ENCODE measurements at places on chromosomes 12 and 14.

GRCh38 chr14:89128311-89129026 lies 288.6 kb downstream of the FOXN3 start:
- DNase-seq: no peak

GRCh38 chr12:102527171-102527720 lies 46.9 kb upstream of the IGF1 start:
- no peak for DNase-seq

DNA sequence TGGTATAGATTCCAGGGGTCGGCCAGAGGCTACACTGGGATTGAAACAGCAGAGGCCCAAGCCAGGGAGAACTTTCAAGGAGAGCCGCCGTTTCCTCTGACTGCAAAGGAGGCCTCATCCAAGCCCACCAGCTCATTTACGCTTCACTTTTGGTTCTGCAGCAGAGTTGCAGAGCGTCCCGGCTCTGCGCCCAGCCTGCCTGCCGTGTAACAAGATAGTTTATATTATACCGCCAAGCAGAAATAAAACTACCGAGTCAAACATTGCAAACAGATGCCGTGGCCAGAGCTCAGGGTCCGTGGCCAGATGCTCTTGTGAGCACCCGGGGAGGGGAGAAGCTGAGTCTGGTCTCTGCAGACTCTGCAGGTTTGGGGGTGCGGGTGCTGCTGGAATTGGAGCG lies 60.7 kb upstream of the TBX3 start:
- no peak for DNase-seq

- DNase-seq: no peak
These were observed 1182.2 kb downstream of the FLRT2 start for GRCh38 chr14:86712176-86712575.

DNA sequence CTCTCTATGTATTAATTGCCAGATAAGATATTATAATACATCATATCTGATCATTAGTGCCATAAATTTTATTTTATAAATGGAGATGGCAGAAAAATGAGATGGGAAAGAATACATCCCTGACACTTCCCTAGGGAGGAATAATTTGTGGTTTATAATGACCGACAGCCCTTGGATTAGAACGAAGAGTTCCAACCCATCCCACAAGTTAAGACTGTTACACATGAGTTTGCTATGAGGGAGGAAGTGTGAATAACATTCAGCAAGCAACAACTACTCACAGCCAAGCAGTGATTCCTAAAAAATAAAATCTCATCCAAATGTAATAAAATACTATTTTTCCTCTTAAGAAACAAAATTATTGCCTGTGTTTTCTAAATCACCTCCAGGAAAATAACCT lies 299.0 kb downstream of the CCDC91 start:
- DNase-seq: no peak

- no peak for DNase-seq
These were observed 1.6 kb upstream of the PRPH start for GRCh38 chr12:49293056-49293956.

- no peak for DNase-seq
These were observed at the start of gene ELK3 for GRCh38 chr12:96193725-96194575. TSS of gene ELK3 (plus strand) at chr12:96194375.

- DNase-seq: no peak
These were observed 1.9 kb upstream of the TIMELESS start for GRCh38 chr12:56451147-56451546.

GRCh38 chr14:43168371-43168925 lies 1338.6 kb downstream of the FSCB start:
- DNase-seq: no peak

- DNase-seq: no peak
These were observed 642 bp upstream of the PHC1 start for GRCh38 chr12:8913702-8914032.

DNA sequence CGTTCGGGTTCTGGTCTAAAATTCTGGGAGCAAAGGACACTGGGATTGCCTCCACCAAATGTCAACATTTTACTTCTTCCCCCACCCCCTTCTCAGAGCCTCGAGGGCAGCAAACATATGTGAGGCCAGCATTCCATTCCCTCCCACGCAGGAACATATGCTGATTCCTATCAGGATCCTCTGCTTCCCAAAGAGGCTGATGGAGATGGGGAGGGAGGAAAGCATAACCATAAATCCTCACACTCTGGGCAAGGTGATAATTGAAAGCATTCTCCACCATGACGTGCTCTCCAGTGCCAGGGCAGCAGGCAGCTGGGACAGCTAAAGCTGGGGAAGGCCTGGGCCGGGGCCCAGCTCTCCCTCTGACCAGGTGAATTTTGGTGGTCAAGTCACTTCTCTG lies 395.0 kb downstream of the ZFP36L1 start:
- DNase-seq: no peak

DNA sequence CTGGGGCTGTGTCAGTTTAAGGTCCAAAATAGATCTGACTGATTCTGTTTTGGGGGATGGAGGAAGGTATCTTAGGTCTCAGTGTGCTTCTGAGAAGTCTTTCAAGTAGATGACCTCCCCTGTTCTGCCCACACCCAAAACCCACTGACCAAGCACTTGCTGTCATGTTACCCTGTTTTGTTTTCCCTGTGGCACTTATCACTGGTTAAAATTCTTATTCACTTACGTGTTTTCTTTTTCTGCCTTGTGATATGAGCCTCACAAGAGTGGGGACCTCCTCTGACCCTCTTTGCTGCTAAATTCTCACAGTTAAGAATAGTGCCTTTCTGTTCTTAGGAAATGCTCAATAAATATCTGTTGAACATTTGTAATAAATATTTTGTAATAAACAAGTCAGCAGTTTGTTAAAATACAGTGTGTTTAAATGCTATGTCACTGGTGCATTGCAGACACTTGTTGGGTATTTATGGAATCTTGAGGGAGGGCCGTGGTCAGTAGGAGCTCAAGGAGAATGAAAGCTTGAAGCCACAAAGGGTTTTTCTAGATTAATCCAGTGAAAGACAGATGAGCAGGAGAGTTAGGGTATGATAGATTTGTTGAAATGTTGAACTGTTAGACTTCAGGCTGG lies 20.9 kb downstream of the PLEKHA5 start:
- no peak for DNase-seq

- no peak for DNase-seq
These were observed 13.5 kb upstream of the KRT82 start for GRCh38 chr12:52419656-52420055.

DNA sequence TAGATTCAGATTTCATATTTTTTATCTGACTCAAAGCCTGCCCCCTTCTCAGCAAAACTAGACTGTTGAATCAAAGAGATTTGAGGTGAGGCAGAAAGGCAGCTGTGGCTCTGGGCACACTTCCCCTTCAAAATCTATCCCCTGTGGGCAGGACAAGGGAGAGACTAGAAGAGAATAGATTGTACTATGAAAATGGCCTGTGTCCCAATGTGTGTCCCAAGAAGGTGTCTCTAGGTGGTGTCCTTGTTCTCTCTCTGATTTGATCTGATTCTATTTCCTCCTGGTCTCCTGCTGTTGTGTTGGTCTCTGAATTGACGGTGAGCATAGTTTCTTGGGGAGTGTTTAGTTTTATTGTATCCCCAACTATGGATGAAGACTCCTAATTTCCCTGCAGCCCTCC lies 565.8 kb upstream of the ATP2B1 start:
- DNase-seq: no peak

- DNase-seq: no peak
These were observed 73.9 kb downstream of the ARMH4 start for GRCh38 chr14:58078068-58078467.

DNA sequence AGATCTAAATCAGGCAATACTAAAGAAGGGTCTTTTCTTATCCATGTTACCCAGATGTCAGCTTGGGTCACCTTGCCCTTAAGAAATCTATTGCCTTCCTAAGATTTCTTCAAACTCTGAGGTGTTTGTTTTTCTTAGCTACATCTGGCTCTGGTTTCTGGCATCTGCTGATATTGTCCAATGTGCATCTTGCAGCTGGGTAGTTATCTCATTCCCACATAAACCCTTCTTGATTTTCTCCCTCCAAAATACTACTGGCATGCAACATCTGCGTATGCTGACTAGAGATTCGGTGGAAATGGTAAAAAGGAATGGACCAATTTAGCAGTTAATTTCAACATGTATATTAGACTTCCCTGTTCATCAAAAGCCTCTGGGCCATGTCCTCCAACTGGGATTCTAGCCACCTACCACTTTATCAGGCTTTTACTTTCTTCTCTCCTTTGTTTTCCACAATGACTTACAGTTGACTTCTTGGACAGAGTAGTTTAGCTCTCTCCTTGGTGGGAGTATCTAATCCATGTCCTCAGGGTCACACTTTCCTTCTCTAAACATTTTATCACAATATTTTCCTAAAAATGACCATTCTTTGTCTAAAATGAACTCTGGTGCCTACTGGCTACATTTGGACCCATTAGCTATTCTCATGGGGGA lies 324.8 kb upstream of the FAR2 start:
- no peak for DNase-seq

- peak; percentile 18 for DNase-seq
These were observed 9.3 kb downstream of the PGF start for GRCh38 chr14:74945852-74946658.

GRCh38 chr12:103392722-103393121 lies 103.0 kb downstream of the C12orf42 start:
- DNase-seq: no peak

- DNase-seq: no peak
These were observed 23.6 kb downstream of the KRT80 start for GRCh38 chr12:52168019-52168717.

DNA sequence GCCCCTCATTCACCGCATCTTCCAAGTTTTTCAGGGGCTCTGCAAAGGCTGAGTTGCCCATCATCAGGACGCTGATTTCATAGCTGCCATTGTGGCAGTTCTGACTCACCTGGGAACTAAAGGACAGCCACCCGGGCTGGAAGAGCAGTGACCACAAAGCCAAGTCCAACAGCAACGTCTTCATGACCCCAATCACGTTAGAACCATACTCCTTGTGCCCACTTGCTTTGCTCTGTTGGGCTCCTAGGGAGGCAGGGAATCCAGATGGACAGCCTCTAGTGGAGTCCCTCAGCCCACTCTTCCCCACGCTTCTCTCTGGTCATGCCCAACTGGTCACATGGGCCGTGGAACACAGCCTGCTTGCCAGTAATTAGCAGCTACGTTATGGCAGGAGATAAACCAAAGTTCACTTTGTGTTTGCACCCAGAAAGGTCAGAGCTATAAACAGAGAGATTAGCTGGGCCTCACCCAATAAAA lies at the start of gene GUCY2C:
Gene GUCY2C (minus strand): TSS at position 335 of the 477 bp plus-strand sequence. CDS start 151 bp downstream, at position 184.
- no peak for DNase-seq

DNA sequence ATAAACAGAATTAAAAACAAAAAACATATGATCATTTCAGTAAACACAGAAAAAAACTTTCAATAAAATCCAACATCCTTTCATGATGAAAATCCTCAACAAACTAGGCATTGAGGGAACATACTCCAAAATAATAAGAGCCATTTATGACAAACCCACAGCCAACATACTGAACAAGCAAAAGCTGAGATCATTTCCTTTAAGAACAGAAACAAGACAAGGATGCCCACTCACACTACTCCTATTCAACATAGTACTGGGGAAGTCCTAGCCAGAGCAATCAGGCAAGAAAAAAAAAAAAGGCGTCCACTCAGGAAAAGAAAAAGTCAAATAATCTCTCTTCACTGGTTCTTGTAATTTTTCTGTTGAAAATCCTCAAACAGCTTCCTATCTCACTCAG lies 30.1 kb downstream of the MRPL42 start:
- no peak for DNase-seq

- DNase-seq: no peak
These were observed 670.7 kb downstream of the NRXN3 start for GRCh38 chr14:78840898-78841297.

GRCh38 chr12:26269562-26270284 lies 74.3 kb downstream of the SSPN start:
- DNase-seq: no peak

GRCh38 chr12:12432364-12432763 lies 75.5 kb downstream of the BORCS5 start:
- DNase-seq: no peak

GRCh38 chr12:125332900-125333299 lies 267.7 kb downstream of the AACS start:
- no peak for DNase-seq

- DNase-seq: no peak
These were observed 126.9 kb downstream of the GALC start for GRCh38 chr14:87866116-87866515.

GRCh38 chr14:36817071-36817930 lies 155.6 kb downstream of the PAX9 start:
- DNase-seq: no peak

DNA sequence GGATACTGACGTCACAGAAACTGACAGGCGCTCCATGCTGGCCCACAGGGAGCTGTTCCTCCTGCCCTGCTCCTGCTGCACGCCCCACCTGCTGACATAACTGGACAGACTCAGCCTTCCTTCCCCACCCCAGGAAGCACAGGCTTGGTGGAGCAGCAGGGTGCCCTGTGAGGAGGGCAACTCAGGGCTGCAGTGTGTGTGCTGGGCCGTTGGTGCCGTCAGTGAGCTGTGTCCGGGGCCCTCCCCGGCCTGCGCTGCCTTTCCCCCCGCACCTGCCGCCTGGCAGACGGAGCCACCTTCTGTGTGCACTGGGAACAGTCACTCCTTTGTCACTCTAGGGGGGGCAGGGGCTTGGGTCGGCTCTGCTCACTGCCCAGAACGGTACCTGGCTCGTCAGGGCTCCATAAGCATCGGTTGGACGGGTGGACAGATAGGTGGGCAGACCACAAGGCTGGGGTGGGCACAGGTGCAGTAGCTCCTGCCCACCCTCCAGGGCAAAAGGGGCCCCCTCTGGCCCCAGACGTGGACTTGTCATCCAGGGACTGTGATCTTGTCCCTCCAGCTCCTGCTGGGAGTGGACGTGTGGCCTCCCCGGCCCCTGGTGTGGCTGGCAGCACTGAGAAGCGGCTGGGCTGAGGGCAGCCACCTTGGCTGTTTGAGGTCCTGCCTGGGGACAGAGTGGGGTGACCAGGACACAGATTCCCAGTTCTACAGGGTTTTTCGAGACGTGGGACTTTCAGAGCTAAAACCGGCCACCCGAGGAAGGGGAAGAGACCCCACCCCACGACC lies 32.8 kb downstream of the FBRSL1 start:
- DNase-seq: no peak

- DNase-seq: no peak
These were observed 27.7 kb upstream of the CALM1 start for GRCh38 chr14:90368946-90369721.

- DNase-seq: no peak
These were observed 110.0 kb upstream of the CPM start for GRCh38 chr12:69042970-69043369.

DNA sequence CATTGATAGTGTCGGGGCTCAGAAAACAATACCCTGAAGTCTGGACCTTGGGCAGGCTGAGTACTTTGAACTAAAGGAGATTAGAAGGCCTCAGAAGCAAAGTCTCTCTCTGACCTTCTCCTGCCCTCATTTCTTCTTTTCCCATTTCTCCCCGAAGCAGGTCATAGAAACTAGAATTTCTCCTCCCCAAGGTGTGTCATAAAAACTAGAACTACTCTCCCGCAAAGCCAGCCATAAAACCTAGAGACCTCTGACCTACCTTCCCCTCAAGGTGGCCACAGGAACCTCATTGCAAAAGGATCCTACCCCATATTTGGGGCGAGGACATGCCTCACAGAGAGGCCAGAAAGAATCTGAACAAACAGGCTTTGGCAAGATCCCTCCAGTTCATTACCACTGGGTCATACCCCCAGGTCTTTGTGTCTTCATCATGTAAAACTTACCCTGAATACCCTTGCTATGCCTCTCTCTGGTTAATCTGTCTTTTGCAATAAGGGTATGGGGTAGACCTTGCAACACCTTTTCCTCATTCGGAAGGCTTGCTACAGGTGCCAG lies 64.7 kb upstream of the ZFP36L1 start:
- DNase-seq: no peak
